ENCODE measurements at places on chromosomes 2 and 18.

DNA sequence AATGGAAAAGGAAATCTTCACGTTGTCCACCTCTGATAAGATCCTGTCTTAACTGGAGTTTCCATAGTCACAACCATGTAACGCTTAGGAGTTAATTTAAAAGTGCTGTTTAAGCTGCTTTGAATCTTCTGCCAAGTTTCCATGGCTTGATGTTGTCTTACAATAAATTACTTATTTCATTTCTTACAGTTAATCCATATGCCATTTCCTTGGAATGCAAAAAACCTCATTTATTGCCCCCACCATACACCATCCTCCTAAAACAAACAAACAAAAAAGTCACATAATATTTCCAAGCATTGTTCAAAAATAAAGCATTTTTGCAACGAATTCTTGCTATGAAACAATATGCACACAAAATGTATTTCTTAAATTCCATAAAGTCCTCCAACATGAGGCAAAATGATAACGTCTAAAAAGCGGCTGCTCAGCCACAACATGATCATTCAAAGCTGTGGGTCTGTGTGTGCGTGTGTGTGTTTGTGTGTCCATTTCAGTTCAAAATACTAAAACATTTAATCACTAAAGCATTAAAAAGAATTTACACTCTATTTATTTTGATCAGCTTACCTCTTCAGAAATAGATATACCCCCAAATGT, 46.8 kb upstream of the PXDN start:
- DNase-seq: no peak

- DNase-seq: no peak
Observed at GRCh38 chr2:141331127-141331526, 799.7 kb downstream of the LRP1B start.

- DNase-seq: no peak
Observed at GRCh38 chr2:216057688-216058193, 23.9 kb downstream of the PECR start.

- no peak for DNase-seq
Observed at GRCh38 chr2:99127981-99128380, 13.5 kb upstream of the C2orf15 start.

DNA sequence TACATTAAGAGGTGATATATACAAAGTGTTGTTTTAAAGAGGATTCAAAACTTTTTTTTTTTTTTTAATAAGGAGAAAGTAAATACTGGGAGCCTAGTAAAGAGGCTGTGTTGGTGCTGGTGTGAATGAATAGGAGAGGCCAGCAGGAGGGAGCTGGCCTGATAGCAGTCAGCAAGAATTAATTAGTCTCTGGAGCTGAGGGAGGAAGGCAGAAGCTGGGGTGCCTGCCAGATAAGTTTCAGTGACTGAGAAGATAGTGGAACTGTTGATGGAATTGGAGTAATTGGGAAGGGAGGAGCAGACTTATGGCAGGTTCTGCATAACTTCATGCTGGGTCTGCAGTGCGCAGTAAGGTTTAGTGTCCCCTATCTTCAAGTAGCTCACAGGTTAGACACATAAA, 36.2 kb upstream of the SNORC start:
- DNase-seq: no peak

DNA sequence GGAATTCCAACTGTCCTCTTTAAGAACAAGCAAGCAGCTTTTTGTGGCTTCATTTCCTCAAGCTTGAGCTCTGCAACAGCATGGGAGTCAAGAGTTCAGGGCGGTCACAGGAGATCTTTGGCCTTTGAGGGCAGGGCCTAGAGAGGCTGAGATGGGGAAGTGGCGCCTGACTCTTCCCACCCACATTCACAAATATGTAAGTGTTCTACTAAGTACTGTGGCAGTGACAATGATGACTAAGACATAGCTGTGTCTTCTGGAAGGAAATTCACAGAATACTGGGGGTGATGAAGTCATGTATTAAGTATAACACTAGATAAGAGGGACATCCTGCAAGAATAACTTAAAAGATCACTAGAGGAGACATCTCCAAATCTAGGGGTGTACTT, 15.0 kb downstream of the RND3 start:
- no peak for DNase-seq

DNA sequence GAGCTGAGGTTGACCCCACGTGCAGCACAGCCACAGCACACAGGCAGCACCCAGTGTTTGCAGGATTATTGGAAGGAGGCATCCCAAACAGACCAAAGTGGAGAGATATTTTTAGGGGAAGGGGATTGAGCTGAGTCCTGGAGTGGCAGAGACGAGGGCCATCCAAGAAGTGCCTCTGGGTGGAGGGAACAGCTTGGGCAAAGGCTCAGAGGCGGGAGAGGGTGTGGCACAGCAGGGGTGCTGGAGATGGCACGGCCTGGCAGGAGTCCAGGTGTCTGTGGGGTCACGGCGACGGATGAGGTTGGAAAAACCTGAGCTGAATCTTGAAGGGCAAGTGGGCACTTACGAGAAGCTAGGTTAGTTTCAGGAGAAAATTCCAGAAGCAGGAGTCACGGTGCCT, 60.6 kb downstream of the INHBB start:
- DNase-seq: no peak

All from NCI-H510A (cell line).